Stimulated activated CD8-positive, alpha-beta memory T cell treated with anti-CD3 and anti-CD28 coated beads, Interleukin-7, amount 100 ng/mL, for 1 hour (primary cell): ENCODE measurements at places on chromosomes 6 and 20.

DNA sequence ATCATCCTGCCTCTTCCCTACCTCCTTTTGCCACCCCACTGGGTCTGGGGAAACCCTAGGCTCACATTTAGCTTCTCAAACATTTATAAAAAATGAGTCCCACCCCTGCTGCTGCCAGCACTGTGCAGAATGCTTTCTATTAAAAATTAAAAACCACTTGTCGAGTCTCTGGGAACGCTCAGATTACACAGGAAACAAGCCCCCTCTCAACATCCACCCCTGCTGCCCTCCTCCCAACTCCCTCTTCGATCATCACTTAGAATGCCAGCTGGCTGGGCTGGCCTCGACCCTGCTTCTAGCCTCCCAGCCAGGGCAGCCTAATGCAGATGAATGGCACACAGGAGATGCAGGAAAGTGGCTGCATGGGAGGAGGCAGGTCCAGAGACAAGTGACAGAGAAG, 75.8 kb downstream of the CDH22 start:
- DNase-seq = no peak

- no peak for DNase-seq
Measured at GRCh38 chr6:107129370-107129925, 14.1 kb upstream of the BEND3 start.

DNA sequence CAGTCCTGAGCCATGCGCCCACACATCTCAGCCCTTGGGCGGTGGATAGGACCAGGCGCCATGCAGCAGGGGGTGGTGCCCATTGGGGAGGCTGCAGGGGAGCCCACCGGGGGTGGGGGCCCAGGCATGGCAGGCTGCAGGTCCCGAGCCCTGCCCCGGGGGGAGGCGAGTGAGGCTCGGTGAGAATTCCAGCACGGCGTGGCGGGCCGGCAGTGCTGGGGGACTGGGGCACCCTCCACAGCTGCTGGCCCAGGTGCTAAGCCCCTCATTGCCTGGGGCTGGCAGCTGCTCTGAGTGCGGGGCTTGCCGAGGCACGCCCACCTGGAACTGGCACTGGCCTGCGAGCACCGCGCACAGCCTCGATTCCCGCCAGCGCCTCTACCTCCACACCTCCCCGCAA, 21.6 kb upstream of the PRL start:
- DNase-seq = no peak

DNA sequence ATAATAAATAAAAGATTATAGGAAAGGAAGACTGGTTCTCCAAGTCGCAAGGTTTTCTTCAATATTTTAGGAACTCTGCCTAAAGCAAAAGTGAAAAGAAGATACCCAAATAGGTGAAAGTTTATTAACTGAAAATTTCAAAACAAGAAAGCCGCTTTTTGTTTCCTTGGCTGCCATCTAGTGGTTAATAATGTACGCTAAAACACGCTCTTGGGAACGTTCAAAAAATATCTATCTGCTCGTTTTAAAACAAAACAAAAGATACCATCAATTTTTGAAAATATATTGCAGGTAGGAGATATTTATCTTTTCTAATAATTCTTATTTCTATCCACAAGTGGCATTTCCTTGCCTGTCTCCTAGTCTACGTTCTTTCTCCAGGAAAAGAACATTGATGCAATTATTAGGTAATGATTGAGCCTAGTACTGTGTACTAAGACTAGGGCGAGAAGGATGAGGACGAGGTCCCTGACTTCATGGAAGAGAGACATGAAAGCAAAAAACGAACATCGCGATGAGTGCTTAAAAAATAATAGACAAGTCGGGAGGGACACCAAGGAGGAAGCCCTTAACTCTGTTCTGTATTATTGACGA, 97.2 kb downstream of the SPTLC3 start:
- DNase-seq = no peak

DNA sequence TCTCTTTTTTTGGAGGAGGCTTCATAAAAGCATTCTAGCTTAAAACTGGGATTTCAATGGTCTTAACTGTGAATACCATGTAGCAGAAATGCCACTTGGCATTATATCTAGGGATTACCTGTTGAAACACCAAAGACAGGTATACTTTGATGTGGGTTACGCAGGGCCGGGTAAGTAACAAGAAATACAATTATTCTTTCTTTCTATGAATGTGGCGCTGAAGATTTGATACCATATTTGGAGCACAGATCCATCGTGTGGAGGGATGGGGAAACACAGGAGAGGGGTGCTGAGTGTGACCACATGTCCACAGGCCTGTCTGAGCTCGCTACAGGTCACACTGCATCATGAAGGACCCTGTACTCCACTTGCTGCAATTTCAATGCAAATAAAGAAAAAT, 257.8 kb downstream of the GMPR start:
- no peak for DNase-seq

DNA sequence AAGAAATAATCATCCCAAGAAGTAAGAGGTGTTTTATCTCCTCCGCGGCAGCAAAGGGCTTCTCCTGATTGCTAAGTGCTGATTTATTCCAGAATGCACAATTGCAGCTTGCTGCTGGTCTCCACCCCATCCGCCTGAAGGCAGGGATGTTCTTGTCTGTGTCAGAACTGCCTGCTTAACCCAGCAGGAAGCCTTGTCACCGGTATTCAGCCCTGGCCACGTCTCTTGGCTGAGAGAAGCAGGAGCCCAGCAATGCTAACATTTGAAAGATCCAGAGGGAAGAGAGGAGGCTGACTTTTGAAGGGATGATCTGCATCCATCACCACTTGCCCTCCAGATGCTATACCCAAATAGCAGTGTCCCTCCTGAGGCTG, 4.2 kb downstream of the SCML4 start:
- no peak for DNase-seq

DNA sequence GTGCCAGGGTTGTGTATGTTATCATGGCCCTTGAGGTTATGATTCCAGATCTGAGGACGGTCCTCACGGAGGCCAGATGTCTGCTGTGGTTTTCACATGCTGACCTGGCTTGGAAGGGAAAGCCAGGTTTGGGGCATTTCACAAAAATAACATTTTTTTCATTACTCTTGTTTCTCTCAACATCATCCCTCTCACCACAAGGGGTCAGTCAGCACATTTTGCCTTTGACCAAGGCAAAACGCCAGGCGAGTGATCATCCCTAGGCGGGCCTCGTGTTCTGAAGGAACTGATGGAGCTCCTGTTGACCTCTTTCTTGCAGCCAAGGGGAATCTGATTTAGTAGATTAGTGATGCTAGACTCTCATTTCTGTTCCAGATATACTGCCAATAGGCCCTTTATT, 133.5 kb downstream of the TBC1D7 start:
- no peak for DNase-seq

GRCh38 chr6:11824986-11825385, 46.4 kb upstream of the ADTRP start:
- DNase-seq = no peak
